ENCODE measurements at places on chromosomes 1 and 21.

GRCh38 chr1:145717833-145718232 is 1.5 kb upstream of the CD160 start:
- no peak for DNase-seq

DNA sequence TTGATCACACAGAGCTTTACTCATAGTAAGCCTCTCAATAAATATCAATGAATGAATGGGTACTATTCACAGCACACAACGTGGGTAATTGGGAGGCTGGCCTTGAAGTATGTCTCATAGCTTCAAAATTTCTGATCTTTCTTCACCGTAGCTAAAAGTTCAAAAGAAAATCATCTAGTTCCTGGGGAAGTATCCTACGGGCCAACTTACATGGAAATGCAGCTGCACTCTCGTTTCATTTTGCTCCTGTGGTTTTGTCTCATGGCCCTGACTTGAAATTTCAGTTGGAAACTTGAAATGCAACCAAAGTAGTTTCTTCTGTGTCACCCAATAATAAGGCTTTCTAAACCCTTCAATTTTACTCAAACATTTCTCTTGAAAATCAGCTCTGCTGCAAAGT is 76.1 kb upstream of the CNIH3 start:
- no peak for DNase-seq

DNA sequence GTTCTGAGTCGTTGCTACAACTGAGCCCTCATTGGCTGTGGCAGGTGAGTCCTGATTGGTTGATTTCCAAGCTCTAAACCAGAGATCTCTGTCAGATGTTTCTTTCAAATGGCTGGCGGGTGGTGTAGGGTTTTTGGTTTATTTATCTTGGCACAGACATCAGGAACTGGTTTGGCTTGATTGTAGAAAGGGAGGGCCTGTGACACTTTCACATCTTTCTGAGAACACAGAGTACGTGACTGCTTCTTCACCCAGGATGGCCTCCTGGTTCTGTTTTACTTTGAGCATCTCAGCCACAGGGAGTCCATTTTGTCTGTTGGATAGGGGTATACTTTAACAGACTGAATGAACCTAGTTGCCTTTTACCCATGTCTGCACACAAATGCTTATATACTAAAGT is 89.4 kb upstream of the GPR52 start:
- DNase-seq, result no peak

DNA sequence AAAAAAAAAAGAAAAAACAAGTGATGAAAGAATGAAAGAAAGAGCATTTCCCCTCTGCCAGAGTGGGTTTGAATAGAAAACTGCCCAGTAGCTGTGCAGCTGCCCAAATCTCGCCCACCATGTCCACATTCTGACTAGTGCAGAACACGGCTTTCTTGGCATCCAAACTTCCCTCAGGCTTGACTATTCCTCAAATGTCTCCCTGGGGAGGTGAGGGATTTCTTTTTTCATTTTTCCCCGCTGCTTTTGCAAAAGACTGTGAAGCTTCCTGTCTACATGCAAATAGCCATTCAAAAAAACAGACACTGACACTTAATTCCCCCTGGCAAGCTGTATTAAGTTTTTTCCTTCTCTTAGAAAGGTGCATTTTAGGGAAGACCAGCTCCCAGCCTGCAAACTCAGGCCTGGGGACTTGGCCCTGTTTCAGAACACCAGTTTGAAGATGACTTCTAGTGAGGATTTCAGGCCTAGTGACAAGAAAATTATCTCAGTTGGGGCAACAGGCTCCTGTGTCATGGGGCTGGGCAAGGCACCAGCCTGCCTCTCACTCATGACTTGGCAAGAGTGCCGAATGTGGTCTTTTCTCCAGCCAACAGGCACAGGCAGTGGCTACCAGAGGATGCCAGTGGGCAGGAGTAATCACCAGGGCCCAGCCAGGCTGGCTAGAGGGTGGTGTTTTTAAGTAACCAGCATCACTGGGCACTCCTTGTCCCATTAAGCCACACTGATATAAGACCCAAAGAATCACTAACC is 178.1 kb upstream of the NFIA start:
- DNase-seq, result no peak

DNA sequence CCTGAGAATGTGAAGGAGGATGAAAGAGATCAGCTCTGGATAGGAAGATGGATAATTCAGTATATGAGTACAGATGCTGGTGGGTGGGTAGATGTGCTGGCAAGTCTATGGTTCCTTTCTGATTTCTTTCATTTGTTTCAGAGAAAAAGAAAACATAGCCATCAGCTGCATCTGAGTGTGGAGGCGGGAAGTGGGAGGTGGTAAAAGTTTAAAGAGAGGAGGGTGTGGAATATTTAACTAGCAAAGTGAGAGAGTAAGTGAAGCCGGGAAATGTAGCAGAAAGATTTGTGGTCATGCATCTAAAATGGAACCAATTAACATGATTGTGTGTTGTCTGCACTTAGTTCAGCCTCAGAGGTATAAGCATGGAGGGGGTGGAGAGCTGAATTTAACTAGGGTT is 16.4 kb downstream of the RPE65 start:
- no peak for DNase-seq

- no peak for DNase-seq
Observed at GRCh38 chr1:60111716-60112115, 38.1 kb upstream of the C1orf87 start.

DNA sequence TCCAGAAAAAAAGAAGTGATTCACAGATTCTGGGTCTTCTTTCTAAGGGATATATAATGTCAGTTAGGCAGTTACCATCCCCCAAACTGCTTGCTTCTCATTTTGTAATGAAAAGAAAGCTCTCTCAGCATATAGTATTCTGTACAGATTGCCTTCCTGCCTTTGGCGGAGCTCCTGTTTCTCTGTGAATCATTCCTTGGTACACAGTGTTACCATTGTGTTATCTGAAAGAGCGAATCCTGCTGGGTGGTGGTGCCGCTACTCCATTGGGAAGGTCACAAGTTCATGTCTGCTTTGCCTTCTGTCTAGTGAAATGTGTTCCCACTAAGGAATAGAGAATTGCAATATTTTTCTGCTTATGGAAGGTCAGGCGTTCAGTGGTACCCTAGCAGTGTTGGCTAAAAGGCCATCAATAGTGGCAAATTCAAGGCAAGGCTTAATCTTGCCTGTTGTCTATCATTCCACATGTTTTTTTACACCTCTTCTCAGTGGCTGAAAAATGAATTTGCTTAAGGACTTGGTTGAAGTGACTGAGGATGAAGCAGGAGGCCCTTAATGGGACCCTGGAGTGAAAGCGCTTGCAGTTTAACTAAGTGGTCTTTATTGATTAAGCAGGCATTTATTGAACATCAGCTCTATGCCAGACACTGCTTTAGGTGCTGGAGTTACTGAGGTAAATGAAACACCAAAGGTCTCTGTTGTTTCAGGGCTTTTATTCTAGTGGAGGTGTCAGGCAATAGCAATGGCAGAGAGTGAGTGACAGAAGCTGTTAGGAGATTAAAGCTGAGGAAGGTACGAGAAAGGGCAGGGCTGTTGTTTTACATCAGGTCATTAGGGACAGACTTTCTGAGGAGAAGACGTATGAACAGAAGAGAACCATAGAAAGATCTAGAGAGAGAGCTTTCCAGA is 186.7 kb downstream of the PDE4B start:
- DNase-seq, result no peak

- DNase-seq, result no peak
Observed at GRCh38 chr21:39156024-39156423, 27.2 kb downstream of the PSMG1 start.

DNA sequence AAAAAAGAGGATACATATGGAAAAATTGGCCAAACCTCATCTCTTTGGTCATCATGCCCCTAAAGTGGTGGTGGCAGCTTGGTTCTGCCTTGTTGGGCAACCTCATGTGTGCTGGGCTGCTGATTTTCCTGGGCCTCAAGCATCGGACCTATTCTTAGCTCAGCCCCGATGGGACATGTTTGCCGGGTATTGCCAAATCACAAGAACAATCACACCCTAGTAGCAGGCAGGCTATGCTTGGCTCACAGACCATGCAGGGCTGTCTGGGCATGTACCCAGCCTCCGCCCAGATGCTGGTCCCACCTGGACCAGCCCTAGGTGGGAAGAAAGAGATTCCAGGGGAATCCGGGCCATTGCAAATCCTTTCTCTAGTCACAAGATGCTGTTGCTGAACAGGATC is 189.4 kb upstream of the FGGY start:
- DNase-seq, result no peak

DNA sequence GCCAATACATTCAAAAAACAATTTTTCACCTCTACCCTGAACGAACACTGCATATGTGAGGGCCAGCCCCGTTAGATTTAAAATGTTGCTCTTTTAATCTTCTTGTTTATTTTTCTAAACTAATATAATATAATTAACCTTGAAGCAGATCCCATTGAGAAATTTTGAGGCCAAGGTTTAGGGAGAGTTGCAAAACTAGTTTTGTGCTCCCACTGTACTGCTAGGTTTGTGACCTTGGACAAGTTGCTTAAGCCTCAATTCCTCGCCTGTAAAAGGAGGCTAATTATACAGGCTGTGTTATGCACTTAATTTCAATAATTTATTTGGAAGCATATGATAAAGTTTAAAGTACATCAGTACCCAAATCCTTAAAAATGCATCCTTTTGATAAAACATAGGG is 3.7 kb downstream of the IL23R start:
- DNase-seq, result no peak

DNA sequence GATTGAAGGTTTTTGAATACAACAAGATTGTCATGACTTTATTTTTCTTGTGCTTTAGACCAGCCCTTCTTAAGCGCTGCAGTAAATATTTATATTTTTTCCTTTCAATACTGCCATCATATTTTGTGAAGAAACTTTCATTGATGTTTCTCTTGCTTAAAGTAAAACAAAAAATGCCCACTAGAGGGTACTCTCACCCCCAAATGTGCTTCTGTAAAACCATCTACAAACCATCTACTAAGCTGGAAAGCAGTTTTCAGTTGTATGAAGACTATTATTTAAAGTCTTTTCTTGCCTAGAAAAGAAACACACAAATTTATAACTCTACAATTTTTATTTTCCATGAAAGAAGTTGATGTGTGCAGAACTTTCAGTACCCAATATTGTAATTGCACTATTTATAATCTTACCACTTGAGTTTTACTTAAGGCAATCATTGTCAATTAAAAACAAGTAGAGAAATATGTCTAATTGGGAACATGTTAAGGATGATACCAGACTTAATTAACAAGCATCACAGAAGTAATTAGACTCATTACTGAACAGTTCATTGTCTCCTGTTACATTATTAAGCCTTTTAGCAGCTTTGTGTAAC is 10.7 kb downstream of the LEPR start:
- DNase-seq, result no peak

DNA sequence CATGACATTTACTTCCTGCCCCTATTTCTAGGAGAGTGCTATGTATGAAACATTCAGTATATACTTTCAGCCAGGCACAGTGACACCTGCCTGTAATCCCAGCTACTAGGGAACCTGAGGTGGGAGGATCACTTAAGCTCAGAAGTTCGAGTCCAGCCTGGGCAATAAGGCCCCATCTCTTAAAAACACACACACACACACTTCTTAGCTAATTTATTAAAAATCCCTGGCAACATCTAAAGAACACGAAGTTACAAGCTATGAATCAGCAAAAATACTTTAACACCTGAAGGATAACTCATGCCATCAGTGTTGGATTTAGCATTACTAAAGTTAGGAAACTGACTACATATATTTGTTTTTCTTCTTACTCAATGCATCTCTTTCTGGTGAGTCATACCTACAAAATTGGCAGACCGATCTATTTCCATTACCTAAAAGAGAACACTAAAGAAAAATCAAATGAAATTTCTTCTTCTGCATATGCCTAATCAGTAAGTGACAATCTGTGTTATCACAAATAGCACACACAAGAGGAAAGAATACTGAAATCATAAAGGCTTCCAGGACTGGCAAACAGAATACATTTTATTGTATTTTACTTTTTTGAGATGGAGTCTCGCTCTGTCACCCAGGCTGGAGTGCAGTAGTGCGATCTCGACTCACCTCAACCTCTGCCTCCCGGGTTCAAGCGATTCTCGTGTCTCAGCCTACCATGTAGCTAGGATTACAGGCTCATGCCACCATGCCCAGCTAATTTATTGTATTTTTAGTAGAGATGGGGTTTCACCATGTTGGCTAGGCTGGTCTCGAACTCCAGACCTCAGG is 41.4 kb downstream of the RNF115 start:
- DNase-seq, result no peak

- no peak for DNase-seq
Observed at GRCh38 chr21:40792691-40793456, 54.1 kb downstream of the DSCAM start.

DNA sequence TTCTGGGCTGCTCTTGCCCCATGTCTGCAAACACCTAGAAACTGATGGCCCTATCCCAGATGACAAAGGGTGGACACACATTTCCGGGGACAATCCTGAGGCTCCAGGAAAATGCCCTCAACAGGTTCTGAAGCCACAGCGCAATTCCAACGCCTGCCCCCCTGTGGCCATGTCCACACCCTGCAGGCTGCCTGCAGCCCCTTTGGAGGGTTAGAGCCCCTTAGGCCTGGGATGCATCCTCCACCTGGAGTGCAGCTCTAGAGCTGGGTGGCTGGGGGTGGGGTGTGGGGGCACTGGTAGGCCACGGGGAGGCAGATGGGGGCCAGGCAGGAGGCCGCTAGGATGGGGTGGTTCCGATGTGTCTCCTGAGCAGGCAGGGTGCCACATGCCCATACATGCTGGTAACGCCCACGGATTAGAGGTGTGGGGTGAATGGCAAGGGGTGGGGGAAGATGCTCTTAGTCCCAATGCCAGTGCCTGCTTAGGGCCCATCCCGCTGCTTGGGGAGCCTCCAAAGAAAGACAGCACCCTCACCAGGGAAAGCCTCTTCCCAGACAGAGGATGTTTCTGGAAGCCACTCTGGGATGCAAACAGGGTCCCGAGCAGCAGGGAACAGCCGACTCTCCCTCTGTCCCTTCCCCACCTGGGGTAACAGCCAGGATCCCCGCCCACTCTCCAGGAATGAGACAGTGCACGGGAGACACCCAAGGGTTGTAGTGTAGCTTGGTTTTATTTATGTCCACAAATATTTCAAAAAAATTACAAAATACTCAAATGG is 34.0 kb downstream of the SLC45A1 start:
- no peak for DNase-seq
